ENCODE measurements at places on chromosomes 12 and 14.

GRCh38 chr12:117208811-117209455 lies 18.7 kb upstream of the FBXO21 start:
- no peak for DNase-seq

GRCh38 chr14:31950764-31951637 lies 126.1 kb upstream of the ARHGAP5 start:
- peak; percentile 70 for DNase-seq

DNA sequence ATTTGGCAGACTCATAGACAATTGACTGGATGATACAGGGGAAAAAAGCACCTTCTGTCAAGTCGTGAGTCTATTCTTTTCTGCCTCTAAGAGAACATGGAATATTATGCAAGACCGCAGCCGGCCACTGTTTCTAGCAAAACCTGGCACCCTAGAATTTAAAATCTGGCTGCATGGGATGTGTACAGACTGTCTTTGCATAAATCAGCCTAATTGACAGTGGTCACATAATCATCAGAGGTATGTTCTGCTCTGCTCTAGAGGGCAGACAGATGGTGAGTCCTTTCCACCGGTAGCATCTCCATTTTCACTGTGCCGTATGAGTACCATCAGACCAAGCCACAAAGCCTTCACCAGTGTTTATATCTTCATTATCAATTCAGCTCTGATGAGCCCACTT lies 80.6 kb downstream of the KCNK10 start:
- no peak for DNase-seq

GRCh38 chr12:57216921-57217879 lies 606 bp downstream of the NXPH4 start:
- DNase-seq = no peak

GRCh38 chr12:80838708-80839107 lies 99.0 kb downstream of the LIN7A start:
- DNase-seq = peak; percentile 68

DNA sequence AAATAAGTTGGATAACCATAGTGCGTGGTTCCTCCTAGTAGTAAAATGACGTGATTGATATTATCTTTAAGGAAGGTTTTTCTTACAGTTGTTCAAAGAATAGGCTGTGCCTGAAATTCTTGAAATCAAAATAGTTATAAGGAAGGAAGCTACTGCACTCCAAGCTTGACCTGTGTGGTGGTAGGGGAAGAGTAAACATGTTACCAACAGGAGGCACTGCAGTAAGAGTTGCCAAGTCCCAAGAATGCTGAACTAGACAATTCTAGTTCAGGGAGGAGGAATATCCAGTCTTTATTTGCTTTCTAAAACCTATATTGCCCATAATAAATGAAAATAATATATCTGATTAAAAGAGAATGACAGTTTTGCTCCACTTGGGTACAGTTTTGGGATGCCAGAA lies 764.5 kb downstream of the TMTC2 start:
- no peak for DNase-seq

DNA sequence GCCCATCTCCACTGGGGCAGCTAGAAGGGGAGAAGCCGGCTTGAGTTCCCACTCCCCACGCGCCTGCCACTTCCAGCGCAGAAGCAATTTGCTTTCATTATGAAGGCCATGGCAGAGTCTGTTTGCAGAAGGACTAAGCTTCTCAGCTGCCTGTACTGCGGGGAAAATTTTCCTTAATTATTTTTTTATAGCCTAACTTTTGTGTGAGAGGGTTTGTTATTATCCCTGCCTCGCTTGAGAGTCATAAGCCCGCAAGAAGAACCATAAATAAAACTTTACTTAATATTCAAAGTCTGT lies 56.0 kb upstream of the DLK1 start:
- DNase-seq = no peak

DNA sequence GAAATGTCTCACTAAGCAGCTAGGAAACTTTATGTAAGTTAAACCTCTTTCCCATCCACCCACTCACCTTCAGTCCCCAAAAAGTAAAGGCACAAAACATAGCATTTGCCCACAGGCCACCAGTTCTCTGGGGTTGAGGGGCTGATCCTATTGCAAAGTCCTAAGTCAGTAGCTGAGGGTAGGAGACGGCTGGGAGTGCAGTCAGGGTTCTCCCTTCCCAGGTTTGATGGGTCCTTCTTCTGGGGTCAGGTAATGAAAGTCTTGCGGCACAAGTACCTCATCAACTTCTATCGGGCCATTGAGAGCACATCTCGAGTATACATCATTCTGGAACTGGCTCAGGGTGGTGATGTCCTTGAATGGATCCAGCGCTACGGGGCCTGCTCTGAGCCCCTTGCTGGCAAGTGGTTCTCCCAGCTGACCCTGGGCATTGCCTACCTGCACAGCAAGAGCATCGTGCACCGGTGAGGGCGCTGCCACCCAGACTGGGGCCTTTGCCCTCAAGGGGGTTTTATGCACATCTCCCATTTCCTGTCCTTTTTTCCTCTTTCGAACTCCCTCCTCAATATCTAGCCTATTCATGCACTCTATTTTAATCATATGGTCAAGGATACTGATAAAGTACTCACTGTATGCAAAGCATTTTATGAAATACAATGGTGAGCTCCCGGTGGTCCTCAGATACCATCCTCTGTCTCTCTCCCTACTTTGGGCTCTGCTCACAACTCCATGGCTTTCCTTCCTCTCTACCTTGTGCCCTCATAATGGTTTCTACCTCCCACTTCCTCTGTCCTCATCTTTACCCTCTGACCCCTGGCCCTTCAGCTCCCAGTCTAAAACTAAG lies 986 bp downstream of the TSSK4 start:
- DNase-seq = no peak

DNA sequence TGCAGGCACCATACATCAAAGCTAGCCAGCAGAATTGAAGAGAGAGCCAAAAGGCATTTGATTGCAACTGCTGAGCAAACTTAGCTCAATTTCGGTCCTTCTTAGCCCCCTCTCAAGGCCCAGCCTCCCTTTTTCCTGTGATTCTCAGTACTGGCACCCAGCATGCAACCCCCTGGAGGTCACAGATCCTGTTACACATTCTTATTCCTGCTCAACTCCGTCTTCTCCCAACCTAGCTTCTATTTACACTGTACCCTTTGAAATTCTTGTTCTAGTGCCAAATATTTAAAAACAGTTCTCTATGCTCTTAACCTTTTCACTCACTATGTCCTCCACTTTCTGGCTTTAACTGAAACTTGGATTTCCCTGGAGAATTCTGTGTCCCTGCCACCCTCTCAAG lies 131.3 kb upstream of the CPSF6 start:
- DNase-seq = peak; percentile 47

GRCh38 chr12:112314981-112315380 lies 67.2 kb downstream of the HECTD4 start:
- DNase-seq = no peak

DNA sequence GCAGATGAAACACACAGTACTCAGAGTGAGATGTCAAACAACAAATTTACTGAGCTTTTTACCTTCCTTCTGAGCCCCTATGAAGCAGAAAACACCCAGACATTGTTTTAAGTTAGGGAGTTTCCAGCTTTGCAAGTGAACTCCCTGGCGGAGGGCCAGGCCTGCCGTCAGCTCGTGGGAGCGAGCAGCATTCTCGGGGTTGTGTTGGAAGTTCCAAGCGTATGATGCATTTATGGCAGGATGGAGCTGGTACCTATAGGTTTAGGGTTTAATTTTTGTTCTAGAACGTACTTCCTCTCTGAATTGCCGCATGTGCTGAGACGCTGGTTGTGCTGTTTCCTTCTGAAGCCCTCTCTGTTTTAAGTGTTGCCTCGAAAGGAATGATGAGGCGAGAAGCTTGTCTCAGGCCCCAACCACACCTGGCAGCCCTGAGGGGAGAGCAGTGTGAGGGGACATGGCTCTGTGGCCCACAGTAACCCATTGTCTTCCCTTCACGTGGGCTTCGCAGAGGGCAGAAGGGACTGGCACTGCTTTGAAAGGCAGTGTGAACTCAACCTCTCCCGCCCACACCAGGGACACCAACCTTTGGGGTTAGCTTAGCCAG lies 76.6 kb downstream of the SSPN start:
- DNase-seq = peak; percentile 94

DNA sequence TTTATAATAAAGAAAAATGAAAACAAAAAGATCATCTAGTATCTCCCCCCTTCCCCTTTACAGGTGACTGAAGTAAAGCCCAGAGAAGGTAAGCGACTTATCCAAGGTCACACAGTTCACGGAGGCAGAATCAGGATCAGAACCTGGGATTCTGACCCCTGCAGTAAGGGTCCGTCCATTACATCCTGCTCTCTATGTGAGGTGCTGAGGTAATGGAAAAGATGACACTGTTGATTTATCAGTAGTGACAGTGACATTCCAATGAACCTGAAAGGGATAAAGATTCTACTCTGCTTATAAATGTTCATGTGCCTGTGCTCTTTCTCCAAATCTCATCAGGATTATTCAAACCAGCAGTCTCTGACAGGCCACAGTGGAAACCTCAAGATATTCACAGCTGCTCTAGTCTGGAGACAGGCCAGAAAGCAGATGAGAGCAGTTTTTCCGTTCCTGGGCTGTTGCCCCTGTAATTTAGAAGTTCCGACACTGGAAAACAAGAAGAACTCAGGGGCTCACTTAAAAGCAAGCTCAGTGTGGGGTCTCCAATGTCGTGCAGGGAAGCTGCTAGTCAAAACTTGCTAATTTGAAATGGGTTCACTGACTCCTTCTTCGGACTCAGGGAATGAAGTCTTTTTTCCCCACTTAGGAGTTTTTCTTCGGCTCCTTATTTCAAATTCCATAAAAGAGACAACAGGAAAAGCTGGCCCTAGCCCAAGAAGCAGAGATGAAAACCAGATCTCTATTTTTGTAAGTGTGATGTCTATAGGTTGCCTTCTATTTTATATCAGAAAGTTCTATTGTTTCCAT lies 131.8 kb upstream of the EEA1 start:
- peak; percentile 70 for DNase-seq

- DNase-seq = no peak
Measured at GRCh38 chr12:132545955-132546354, 56.0 kb downstream of the FBRSL1 start.

- DNase-seq = peak; percentile 88
Measured at GRCh38 chr12:123972457-123973401, at the start of the genes CCDC92 and ZNF664. TSS of gene CCDC92 (minus strand) at chr12:123972831. CDS start at chr12:123944305, 28,526 bp downstream. TSS of gene ZNF664 (plus strand) at chr12:123973215. CDS start at chr12:124012145, 38,930 bp downstream.

DNA sequence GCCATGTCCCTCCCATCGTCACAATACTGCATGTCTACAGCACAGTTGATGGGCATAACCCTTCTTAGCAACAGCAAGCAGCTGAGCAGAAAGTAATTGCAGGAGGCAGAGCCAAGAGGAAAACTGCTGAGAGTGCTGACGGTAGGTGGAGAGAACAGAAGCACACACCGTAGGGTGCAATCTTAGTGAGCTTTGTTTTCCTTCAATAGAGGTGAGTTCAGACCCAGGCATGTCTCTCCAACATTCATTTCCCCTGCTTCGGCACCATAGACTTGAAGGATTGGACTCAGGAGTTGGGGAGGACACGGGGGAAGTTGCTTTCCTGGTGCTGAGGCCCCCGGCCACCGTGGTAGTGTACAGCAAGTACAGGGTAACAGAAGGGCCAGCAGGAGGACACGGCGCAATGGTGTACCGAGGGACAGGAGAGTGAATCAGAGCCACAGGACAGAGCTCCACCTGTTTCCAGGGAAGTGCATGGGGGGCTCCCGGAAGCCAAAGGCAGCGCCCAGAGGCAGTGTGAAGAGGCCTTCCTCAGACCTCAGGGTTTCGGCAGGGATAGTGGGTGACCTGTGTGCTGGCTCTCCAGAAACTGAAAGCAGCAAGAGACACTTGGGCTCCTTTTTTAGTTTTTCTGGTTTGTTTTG lies 36.3 kb upstream of the SINHCAF start:
- DNase-seq = no peak

DNA sequence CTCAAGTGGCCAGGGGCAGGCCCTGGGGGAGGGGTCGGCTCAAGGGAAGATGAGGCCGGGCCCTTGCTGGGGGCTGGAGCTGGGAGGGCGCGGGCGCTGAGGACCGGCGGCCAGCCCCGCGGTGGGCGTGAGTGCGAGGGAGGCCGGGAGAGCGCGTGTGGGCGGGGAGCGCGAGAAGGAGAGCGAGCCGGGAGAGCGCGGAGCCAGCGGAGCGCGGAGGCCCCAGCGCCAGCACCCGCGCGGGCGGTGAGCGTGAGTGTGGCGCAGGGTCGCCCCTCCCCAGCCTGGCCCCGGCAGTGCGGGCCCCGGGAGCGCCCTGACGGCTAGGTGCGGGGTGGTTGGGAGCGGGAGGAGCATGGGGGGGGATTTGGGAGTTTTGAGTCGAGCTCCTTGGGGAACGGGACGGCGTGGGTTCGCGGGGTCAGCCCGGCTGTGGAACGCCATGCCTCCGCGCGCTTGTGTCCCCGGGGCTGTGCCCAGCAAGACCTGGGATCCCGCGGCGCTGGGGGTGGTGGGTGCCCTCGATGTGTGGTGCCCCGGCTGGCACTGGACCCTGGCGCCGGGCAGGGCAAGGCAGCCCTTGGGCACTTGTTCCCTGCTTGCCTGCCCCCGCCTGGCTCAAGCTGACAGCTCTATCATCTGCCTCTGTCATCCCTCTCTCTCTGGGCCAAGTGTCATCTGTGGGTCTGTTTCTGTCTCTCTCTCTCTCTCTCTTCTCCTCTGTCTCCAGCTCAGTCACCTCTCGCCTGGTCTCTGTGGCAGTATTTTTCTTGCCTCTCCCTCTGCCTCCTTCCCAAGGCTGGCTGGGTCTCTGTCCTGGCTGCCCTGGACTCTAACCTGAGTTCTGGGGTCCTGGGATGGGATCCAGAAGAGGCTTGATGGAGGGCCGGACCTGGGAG lies at the start of gene LBHD2:
Gene LBHD2, plus strand, starts transcription at position 190 of the 899 bp plus-strand sequence. CDS start 1,803 bp downstream, outside the sequence.
- peak; percentile 25 for DNase-seq

GRCh38 chr14:61176686-61177085 lies 104.5 kb downstream of the TMEM30B start:
- DNase-seq = peak; percentile 63

GRCh38 chr12:104669851-104670337 lies 213.1 kb downstream of the CHST11 start:
- peak; percentile 65 for DNase-seq

DNA sequence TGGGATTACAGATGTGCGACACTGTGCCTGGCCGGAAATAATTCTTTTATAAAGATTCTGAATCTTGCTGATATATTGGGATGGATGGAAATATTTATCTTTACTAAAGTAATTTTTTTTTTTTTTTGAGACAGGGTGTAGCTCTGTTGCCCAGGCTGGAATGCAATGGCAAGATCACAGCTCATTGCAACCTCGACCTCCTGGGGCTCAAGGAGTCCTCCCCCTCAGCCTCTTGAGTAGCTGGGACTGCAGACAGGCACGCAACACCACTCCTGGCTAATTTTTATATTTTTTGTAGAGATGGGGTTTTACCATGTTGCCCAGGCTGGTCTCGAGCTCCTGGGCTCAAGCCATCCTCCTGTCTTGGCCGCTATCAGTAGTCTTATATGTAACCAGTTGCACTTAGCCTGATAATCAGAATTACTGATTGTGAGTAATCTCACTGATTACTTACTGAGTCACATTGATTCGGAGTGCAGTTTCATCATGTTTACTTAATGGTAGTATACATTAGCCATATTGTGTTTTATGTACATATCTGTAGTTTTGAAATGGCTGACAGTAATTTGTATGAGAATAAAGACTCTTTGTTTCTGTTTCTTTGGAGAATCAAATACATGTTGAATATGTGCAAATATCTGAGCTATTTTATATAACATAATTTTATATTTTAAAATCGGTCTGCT lies 50.4 kb upstream of the LRTM2 start:
- DNase-seq = no peak

DNA sequence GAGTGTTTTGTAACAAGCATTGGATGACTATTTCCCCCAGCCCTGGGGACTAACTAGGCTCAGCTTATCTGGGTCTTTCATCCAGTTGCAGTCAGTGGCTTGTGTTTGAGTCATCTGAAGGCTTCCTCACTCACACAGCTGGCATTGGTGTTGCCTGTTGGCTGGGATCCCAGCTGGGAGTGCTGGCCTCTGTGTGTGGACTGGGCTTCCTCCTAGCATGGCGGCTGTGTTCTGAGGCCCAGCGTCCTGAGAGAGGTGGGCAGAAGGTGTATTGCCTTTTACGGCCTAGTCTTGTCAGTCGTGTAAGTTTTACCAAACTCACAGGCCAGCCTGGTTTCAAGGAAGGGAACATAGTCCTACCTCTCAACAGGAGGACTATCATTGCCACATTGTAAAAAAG lies 28.3 kb upstream of the PPP2R5C start:
- DNase-seq = peak; percentile 53
